ENCODE measurements at places on chromosomes 5 and 9.

- DNase-seq: peak; percentile 90
Observed at GRCh38 chr5:20601678-20602100, 613.7 kb upstream of the CDH18 start.

DNA sequence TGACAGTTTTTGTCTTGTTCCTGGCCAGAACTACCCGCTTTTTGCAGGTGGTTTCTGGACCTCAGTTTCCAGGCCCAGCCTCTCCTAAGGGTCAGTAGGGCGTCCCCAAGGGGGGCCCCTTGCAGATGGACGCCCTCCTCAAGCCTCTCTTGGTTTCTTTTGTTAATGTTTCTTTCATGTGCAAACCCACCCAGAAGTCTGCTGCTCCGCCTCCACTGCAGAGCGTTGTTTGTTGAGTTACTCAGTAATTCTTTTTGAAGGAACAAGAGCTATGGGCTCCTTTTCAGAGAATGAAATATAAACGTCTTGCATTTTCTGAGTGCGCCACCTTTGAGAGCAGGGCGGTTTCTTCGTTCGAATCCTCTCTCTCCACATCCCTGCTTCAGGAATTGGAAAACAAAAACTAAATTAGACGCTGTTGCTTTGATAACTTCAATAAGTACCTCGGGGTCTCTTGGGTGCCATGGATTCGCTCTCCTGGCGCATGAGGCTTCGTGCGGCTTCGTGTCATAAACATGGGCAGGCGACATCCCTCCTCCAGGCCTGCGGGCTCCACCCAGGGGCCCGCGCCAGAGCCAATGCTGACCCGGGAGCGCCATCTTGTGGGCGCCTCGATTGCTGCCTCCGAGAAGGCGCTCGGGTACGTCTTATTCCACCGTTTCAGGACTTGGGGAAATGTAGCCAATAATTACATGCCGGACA lies 38.3 kb upstream of the CKMT2 start:
- DNase-seq: peak; percentile 86

- no peak for DNase-seq
Observed at GRCh38 chr9:130897105-130897751, 616 bp upstream of the QRFP start.

DNA sequence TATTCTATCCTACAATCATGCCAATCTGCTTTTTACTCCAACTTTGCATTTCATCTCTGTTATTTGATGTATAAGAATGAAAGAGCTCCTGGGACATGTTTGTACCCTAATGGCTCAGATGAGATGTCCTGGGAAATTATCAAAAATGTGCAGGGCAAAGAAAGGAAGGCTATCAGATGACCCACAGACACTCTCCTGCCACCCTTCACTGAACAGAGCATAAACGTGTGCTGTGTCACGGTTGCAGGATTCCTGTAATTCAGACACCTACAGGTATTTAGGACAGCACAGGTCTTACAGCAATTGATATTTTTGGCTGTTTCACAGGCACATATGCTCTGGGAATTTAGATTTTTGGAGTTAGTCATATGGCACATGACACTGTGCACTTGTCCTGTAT lies 149.2 kb upstream of the GAS1 start:
- no peak for DNase-seq

GRCh38 chr9:34992376-34992951 lies 2.9 kb downstream of the DNAJB5 start:
- peak; percentile 45 for DNase-seq

DNA sequence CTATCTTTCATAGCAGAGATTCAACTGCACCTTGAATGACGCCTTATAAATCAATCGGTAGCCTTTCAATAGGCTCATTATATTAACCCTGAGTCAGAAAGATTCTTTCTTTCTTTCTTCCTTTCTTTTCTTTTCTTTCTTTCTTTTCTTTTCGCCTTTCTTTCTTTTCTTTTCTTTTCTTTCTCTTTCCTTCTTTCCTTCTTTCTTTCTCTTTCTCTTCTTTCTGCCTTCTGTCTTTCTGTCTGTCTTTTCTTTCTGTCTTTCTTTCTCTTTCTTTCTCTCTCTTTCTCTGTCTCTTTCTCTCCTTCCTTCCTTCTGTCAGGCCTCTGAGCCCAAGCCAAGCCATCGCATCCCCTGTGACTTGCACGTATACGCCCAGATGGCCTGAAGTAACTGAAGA lies 86.0 kb upstream of the CLINT1 start:
- DNase-seq: no peak

GRCh38 chr5:64632251-64632650 lies 58.1 kb upstream of the SHISAL2B start:
- DNase-seq: no peak

GRCh38 chr9:137534256-137535119 lies 15.7 kb downstream of the PNPLA7 start:
- peak; percentile 59 for DNase-seq

- DNase-seq: no peak
Observed at GRCh38 chr9:98881356-98881755, 62.4 kb upstream of the COL15A1 start.

GRCh38 chr9:89839952-89840351 lies 235.1 kb downstream of the GADD45G start:
- no peak for DNase-seq

DNA sequence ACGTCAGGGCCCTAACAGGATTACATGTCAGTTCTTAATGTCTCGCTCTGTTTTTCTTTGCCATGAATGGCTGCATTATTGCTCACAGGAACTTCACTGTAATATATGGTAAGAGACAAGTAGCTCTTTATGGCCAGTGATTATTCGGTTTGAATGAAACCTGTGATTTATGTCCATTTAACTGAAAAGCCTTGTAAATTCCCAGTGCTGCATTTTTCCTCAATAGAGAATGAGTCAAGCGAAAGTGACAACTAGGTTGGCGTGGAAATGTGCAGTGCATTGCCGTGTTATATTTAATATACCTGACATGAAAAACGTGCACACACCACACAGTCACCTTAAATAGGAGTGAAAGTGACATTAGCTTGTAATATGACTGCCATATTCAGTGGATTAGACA lies 163.1 kb downstream of the PBX3 start:
- DNase-seq: no peak

Measured in H9 (cell line).